Activated T-helper 1 cell treated with anti-CD3 and anti-CD28 coated beads, Interleukin-2, amount 50 U/mL, for 16 hours (primary cell): ENCODE measurements at places on chromosomes 4 and X.

- no peak for DNase-seq
Measured at GRCh38 chr4:3226944-3227343, 22.0 kb upstream of the MSANTD1 start.

DNA sequence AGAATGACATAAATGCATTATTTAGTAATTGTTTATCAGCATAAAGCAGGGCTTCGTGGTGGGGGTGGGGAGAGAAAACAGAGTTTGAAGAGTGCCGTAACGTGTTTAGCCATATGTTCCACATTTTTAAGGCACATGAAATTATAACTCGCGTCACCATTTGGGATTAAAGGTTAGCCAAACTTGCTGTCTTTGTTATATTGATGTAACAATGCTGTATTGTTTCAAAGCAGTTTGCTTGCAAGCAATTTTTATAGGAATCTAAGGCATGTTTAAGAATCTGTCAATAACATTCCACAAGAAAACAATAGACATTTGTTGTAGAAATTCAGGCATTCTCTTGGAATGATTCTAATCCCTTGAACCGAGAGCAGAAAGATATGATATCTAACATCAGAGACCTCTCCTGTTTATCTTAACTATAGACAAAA, 78.3 kb downstream of the CLDN22 start:
- DNase-seq, result no peak

GRCh38 chr4:110636171-110636679, 13.3 kb upstream of the PITX2 start:
- no peak for DNase-seq

DNA sequence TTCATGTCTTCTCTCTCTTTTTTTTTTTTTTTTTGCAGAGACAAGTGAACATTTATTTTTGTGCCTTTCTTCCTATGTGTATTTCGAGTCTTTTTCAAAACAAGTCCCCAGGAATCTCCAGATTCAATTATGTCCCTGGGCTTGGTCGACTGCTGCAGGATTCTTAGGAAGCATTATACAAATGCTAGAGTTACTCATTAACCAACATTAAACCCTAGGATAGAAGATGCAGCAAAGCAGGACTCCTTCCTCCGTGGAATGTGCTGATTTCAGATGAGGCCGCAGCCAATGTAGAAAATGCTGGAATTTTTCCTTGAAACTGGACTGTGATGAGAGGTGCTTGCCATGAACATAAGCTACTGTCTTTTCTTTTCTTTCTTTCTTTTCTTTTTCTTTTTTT, 3.4 kb downstream of the ZNF81 start:
- no peak for DNase-seq

DNA sequence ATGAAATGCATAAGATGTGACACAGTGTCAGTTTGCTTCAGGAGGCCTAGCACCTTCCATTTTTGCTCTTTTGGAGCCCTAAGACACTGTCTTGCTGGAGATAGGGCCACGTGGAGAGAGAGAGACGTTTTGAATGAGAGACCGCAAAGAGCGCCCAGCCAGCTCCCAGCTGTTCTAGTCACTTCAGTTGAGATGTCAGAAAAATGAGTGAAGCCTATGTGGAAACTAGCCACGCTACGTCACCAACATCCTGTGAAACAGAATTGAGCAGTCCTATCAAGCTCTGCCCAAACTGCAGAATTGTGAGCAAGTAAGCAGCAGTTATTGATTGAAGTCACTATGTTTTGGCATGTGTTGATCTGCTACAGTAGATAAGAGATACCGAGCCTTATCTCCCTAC, 13.1 kb downstream of the GPR82 start:
- no peak for DNase-seq

GRCh38 chr4:155190099-155190498, 18.3 kb upstream of the NPY2R start:
- no peak for DNase-seq

DNA sequence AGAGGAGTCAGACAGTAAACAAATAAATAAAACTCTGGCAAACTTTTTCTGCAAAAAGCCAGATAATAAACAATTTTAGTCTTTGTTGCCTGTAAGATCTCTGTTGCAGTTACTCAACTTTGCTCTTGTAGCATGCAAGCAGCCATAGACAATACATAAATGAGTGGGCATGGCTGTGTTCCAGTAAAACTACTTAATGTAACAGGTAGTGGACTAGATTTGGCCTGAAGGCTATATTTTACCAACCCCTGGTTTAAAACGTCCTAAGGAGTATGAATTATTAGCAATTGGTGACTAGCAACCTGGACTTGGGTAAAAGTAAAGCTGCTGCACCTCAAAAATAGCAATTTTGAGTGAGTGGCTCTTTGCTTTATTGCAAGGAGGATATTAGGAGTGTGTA, 30.9 kb downstream of the SLAIN2 start:
- DNase-seq, result no peak

DNA sequence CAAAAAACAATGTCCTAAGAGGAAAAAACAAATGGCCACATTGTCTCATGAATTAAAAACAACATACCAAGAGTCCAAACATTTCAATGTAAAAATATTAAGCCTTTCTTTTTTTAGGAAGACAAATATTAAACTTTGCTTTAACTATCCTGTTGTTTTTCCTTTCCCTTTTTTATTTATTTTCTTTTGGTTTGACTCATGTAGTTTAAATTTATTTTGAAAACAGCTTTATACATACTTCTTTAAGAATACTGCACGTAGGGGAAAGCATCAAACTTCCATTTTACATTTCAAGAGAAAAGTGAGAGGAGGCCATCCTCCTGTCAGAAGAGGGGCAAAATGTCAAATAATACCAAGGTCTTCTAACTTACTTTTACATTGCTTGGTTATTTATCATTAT, 8.7 kb downstream of the GAB1 start:
- DNase-seq, result no peak

- no peak for DNase-seq
Measured at GRCh38 chr4:104728380-104729122, 233.9 kb upstream of the CXXC4 start.

- DNase-seq, result no peak
Measured at GRCh38 chr4:39335566-39335965, 30.6 kb downstream of the RFC1 start.
